ENCODE measurements at places on chromosomes 5 and 9.

GRCh38 chr9:89526667-89527066 lies 28.8 kb upstream of the SEMA4D start:
- DNase-seq = no peak

DNA sequence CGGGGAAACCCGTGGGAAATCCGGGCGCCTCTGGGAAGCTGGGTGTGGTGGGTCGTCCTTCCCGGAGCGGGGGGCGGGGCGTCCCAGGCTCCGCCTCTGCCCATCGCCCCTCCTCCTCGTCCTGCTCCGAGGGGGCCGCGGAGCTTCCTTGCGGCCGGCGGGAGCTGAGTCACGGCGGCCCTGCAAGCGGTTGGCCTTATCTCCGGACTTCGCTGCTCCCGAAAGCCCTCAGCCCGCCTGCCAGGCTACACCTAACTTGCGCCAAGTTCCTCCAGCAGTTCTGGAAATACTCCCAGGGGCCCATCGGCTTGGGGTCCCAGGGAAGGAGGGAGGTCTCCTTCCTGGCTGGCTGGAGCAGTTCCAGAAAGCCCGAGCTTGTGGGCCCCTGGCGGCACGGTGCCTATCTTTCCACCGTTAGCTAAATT lies 54.1 kb upstream of the CDKN2AIPNL start:
- DNase-seq = peak; percentile 82

DNA sequence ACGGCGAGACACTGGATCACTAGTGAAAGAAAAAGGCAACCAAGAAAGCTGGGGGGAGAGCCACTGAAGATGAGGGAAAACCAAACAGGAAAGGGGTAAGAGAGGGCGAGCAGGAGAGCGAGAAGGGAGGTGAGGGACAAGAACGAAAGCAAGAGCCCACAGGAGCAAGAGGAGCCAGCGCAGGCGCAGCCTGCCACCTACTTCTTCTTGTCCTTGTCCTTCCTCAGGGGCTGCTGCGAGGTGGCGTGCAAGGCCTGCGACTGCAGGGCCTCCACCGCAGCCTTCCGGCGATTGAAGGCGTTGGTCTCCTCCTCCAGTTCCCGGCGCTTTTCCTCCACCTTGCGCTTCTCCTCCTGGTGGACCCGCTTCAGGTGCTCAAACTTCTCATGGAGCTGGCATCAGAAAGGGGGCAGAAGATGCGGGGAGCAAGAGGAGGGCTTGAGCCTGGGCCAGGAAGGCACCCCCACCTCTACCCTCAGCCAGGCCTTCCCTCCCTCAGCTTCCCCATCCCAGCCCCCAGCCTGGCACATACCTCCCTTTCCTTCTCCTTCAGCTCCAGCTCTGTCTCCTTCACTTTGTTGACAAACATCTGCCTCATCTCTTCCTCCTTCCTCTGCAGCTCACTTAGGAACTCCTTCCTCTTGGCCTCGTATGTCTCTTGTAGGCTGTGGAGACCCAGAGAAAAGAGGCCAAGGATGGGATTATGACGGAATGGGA lies 13.5 kb downstream of the CCNI2 start:
- DNase-seq = no peak

- DNase-seq = peak; percentile 63
These were observed 56.6 kb upstream of the EGFL7 start for GRCh38 chr9:136605988-136606660.

- DNase-seq = no peak
These were observed 5.1 kb downstream of the GDNF start for GRCh38 chr5:37834542-37835379.

DNA sequence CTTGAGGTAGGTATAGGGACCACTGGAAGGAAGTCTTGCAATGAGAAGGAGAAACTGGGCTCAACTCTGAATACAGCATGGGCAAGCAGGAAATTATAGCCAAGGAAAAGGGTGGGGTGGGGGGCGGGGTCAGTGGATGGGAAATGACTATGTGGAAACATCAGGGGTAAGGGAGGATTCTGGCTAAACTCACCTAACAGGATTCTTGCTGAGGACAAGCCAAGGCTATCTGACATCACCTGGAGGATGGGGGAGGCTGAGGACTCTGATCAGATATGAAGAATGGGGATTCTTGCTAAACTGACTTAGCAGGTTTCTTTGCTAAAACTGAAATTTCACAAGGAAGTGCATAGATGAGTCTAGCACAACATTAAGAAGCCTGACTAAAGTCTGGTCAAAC lies 40.8 kb downstream of the CTSL start:
- DNase-seq = no peak

- DNase-seq = no peak
These were observed 9.8 kb upstream of the CPEB4 start for GRCh38 chr5:173878224-173878967.

GRCh38 chr5:32277798-32278197 lies 34.9 kb downstream of the MTMR12 start:
- no peak for DNase-seq

GRCh38 chr5:89524785-89525184 lies 641.8 kb upstream of the MEF2C start:
- DNase-seq = no peak

GRCh38 chr9:121765021-121765950 lies 113.9 kb downstream of the DAB2IP start:
- DNase-seq = no peak

DNA sequence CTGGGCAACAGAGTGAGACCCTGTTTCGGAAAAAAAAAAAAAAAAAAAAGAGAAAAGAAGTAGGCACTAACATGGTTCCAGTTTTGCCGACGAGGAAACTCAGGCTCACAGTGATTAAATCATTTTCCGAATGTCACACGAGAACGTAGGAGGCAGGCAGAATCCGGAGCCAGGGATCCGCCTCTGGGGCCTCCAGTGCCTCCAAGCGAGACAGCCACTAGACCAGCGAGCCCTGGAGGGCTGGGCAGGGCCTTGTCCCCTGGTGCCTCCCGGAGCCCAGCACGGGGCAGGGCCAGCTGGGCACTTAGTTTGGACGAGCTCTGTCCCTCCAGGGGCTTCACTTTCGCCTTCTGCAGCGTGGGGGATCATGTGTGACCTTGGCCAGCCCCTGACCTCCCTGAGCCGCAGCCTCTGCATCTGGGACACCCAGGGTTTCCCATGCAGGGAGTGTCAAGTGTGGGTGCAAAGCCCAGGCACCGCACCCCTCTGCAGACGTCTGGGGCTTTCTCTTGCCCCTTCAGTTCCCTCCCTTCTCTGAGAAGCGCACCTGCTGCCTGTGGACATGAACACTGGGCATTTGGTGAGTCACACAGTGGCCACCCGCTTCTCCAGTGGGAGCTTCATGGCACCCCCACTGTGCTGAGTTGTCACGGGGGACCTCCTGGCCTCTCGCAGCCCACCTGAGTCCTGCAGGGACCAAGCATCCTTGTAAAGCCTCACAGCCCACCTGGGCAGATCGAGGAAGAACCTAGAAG lies 80.3 kb downstream of the RXRA start:
- DNase-seq = peak; percentile 47

DNA sequence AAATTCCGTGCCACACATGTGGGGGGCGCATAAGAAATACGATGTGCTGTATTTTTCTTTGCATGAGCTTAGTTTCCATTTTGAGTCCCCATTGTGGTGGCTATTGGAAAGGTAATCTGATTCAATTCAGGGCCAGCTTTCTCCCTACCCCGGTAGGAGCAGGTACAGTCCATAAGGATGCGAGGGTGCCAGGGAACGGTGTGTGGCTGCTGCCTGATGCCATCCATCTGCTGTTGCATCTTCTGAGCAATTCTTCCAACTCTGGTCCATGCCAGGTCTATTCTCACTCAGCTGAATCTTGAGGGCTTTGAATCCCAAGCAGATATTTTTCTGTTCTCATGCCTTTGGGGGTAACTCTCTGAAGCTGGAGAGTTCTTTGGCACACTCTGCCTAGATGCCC lies 392.7 kb downstream of the AGTPBP1 start:
- no peak for DNase-seq

- DNase-seq = no peak
These were observed 11.5 kb upstream of the BOD1 start for GRCh38 chr5:173627860-173628392.

DNA sequence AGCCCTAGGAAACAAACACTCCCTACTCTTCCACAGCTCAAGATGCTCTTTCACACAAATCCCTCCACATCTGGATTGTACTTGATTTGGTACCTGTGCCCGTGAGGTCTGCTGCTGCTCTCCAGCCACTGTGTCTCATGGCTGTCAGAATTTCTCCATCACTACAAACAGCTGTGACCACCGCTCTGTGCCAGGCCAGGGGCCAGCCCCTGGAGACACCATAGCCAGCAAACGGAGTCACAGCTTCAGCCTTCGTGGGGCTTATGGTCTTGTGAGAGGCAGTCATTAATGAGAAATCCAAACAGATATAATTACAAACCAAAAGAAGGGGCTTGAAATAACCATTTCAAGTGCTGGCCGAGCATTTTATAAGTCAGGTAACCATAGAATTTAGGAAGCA lies 43.6 kb downstream of the ADAM19 start:
- DNase-seq = no peak

DNA sequence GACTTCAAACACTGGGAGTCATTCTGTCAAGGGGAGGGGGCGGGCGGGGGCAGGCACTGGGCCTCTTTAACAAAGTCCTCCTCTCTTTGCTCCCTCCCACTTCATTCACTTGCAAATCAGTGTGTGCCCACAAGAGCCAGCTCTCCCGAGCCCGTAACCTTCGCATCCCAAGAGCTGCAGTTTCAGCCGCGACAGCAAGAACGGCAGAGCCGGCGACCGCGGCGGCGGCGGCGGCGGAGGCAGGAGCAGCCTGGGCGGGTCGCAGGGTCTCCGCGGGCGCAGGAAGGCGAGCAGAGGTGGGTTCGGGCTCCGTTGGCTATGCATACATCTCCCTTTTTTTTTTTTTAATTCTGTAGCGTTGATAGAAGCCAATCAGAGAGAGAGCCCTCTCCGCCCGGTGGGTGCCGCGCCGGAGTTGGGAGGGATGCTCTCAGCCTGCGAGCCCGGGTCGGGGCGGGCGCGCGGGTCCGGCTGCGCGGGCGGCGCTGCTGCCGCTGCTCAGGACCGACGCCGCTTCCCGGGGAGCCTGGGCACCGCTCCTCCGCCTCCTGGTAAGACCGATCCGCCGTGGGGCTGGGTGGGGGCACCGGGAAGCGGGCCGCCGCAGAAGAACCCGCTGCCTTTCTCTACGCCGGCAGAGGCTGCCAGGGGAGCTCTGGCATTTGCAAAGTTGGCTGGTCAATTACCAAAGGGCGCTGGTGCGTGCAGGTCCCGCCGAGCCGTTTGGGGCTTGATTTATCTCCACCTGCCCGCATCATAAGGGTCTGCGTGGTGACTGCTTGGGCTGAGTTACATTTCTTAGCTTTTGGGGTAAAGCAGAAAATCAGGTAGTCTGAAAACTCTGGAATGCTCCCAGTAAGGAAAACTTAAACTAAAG lies at the start of gene CDH6:
Gene CDH6, plus strand, starts transcription at position 96 of the 877 bp plus-strand sequence. CDS start 73,788 bp downstream, outside the sequence.
- no peak for DNase-seq

DNA sequence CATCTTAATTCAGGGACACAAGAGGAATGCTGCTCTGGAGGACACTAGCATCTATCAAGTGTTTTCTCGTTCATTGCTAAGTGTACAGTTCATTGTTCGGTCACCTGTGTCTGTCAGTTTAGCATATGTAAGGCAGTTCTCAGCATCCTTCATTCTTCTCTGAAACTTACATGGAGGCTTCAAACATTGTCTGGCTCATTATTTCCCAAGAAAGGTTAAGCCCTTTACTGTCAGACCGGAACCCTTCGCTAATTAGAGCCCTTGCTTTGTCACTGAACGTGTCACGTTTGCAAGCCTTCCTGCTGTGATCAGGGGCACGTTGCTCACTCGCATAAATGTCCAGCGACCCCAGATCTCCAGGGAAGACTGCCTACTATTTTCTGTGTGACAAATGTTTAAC lies 62.3 kb upstream of the RIOK2 start:
- no peak for DNase-seq

DNA sequence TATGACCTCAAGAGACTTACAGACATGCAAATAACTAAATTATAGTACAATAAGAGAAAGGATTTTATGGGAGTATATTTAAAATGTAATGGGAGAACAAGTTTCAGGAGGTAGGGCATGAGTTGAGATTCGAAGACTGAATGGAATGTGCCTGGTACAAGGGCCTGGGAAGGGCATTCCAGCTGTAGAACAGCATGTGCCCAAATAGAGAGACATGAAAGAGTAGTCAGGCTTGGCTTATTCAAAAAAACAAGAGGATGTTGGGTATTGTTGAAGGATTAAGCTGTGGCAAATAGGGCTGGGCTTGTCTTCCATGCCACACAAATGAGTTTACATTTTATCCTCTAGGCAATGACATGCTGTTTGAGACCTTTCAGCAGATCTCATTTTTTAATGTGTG lies 86.9 kb downstream of the FOCAD start:
- no peak for DNase-seq

DNA sequence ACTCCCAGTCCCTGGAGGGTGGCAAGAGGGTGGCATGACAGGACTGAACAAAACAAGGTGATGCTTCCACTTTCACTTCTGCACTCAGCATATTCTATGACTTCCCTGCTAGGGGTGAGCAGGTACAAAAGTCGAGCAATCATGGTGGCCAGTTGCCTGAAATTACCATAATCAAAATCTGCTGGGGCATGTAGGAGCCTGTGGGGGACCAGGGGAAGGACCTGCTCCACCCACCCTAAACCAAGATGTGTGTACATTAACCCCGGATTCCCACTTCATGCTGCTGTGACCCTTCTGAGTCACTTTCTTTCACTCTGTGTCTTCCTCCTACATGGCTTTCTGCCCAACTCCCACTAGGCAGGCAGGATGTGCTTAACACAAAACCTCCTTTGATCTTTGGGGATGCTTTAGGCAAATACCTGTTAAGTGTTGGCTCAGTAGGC lies 73.3 kb upstream of the PHF24 start:
- DNase-seq = peak; percentile 23

- no peak for DNase-seq
These were observed 407.1 kb upstream of the EDIL3 start for GRCh38 chr5:84791730-84792129.
